Brain pericyte (primary cell): ENCODE measurements at places on chromosomes 1 and 21.

GRCh38 chr1:24414775-24415333 lies 748 bp upstream of the NIPAL3 start:
- DNase-seq = no peak

GRCh38 chr21:16570856-16571255 lies 841.1 kb downstream of the USP25 start:
- DNase-seq = no peak

DNA sequence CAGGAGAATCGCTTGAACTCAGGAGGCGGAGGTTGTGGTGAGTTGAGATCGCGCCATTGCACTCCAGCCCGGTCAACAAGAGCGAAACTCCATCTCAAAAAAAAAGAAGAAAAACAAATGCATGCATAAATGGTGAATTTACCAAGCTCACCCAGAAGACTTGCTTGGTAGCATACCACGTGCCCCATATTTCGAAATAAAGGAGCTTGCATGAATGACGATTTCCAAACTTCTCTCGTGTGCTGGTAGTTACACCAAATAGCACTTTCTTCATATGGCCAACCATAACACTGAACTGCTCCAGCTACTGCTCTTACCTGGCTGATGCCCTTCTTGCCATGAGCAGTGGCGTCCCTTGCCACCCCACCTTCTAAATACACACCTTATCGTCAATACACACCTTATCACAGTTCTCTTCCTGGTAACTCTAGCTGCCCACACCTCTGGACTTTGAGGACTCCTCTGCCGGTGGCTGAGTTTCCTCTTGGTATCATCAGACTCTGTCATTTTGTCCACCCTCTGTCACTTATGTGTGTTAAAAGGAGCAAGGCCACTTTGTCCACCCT lies 2.8 kb downstream of the DOP1B start:
- no peak for DNase-seq

GRCh38 chr1:18808550-18808949 lies 50.9 kb downstream of the TAS1R2 start:
- DNase-seq = no peak

GRCh38 chr1:66033781-66034180 lies 241.1 kb downstream of the PDE4B start:
- DNase-seq = no peak

- DNase-seq = no peak
Observed at GRCh38 chr1:226019572-226019971, 20.4 kb upstream of the SDE2 start.

DNA sequence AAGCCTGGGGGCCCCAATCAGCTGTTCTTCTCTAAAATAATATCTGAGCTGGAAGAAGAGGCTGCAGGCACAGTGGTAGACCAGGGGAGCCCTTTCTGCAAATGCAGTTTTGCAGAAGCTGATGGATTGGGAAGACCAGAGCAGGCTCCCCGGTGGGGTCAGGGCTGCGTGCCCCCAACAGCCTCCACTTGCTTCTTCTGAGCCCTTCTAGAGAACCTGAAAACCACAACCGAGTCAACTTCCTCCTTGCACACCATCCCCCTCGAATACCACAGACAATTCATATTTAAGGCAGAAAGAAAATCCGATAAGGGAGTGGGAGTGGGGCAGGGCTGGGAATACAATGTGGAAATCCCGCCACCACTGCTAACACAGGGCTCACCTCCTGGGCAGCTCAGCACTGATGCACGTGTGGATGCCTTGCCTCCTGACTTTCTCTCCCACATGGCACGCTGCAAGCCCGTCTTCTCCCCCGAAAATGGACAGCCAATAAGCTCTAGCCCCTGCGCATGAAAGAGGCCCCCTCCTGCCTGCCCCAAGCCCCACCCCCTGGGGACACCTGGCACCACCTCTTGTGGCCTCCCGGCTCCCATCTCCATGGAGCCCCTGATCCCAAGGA lies 25.4 kb upstream of the ALDH4A1 start:
- no peak for DNase-seq

GRCh38 chr1:169860187-169860586 lies 33.5 kb downstream of the SCYL3 start:
- no peak for DNase-seq

GRCh38 chr21:45790427-45790826 lies 146.9 kb downstream of the PCBP3 start:
- DNase-seq = no peak

- no peak for DNase-seq
Observed at GRCh38 chr1:43421976-43422750, 31.6 kb downstream of the HYI start.

- DNase-seq = no peak
Observed at GRCh38 chr1:152220166-152221163, 3.5 kb downstream of the HRNR start.

DNA sequence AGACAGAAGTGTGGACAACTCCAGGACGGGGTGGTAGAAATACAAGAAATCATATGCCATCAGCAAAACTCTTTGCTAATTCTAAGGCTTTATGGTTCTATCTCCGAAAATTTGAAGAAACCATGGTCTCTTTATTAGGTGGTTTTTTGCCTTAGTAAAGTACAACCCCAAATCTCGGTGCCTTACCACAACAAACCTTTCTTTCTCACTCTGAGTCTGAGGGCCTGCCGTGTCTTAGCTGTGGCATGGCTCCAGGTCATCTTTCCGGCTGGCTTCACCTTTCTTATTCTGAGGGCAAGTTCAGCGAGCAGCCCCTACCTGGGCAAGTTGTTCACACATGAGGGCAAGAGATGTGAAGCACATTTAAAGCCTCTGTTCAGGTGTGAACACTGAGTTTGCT lies 280.6 kb downstream of the TTLL7 start:
- no peak for DNase-seq

DNA sequence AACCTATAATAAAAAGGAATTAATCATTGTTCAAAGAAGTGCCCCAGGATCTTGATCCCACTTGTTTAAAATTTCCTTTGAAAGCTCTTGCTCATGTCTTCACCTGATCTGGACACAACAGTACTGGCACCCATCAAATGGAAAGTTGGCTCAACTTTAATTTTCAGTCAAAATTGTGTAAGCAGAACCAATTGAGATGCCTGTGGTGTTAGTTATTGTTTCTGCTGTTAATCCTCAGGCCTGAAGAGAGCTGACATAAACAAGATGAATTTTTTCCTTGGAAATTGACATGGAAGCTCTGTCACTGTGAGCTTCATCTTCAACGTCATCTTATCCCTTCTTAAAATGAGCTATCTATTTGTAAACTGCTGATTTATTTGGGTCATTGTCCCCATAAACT lies 88.3 kb upstream of the TNFSF4 start:
- DNase-seq = no peak

- no peak for DNase-seq
Observed at GRCh38 chr1:224929335-224930237, at the start of gene DNAH14. TSS of gene DNAH14 (plus strand) at chr1:224929675. CDS start at chr1:224952703, 23,028 bp downstream.

GRCh38 chr1:83097715-83098114 lies 901.2 kb downstream of the TTLL7 start:
- DNase-seq = no peak

DNA sequence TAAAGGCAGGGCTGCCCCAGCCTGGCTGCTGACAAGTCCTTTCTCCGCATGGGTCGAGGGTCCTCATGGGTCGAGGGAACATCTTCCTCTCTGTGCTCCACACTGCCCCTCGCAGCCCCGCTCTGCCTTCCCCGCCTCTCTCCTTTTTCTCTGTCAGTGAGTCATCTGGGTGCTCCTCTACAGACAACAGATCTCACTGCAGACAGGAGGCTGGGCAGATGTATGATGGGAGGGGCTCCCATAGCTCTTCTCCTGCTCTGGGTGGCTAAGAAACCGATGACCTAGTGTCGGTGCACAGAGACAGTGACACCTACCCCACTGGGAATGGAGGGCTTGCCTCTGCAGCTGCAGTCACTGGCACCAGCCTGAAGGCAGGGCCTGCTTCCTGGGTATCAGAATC lies 5.5 kb downstream of the KCNA10 start:
- DNase-seq = no peak

DNA sequence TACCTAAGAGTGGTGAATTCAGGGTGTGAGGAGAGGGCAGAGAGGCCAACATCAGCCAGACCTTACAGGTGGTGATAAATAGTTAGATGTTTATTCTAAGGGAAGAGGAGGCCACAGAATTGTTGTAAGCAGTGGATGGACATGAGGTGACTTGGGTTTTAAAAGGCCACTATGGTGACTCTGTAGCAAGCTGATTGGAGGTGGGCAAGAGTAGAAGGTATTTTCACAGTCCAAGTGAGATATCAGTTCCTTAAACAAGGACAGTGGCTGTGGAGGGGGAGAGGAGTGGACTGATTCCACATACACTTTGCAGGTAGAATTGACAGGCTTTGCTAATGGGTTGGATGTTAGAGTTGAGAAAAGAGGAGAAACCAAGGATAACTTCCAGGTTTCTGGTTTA lies 60.8 kb upstream of the CLDN14 start:
- DNase-seq = no peak

- no peak for DNase-seq
Observed at GRCh38 chr1:35835398-35835797, 27.6 kb downstream of the AGO4 start.

GRCh38 chr1:147514233-147514632 lies 27.1 kb upstream of the BCL9 start:
- DNase-seq = no peak

- DNase-seq = no peak
Observed at GRCh38 chr21:41651406-41651805, 115.4 kb downstream of the RIPK4 start.

GRCh38 chr1:180937624-180938225 lies 25.0 kb downstream of the KIAA1614 start:
- DNase-seq = no peak

DNA sequence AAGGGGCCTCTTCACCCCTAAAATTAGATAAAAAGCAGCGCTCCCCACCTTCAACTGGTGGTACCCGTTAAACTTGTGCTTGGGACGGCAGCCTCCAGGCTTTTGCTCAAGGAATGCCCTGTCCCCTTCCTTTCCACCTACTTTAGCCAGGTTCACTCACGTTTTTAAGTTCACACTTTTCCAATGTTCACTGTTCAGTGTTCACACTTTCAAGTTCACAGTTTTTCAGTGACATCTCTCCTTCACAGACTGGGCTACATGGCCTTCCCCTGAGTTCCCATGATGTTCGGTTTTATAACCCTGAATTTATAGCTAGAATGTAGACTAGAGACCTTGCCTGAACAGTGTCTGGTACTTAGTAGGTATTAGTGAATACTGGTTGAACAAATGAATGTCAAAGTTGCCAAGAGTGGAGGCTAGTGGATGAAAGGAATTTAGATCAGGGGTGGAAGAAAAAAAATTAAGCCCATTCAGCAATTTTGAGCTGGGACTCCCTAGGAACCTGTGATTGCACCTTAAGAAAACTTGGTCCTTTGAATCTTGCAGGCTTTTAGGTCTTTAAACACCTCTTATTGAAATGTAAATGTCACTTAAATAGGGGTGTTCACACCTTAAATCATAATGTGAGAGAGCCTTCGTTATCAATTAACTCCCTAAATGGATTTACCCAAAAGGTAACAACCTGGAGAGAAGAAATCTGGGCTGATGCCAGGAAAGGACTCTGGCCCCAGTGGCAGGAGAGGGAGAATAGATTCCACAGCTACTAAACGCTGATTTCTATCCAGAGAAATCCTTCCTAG lies 12.3 kb downstream of the BTG2 start:
- no peak for DNase-seq

DNA sequence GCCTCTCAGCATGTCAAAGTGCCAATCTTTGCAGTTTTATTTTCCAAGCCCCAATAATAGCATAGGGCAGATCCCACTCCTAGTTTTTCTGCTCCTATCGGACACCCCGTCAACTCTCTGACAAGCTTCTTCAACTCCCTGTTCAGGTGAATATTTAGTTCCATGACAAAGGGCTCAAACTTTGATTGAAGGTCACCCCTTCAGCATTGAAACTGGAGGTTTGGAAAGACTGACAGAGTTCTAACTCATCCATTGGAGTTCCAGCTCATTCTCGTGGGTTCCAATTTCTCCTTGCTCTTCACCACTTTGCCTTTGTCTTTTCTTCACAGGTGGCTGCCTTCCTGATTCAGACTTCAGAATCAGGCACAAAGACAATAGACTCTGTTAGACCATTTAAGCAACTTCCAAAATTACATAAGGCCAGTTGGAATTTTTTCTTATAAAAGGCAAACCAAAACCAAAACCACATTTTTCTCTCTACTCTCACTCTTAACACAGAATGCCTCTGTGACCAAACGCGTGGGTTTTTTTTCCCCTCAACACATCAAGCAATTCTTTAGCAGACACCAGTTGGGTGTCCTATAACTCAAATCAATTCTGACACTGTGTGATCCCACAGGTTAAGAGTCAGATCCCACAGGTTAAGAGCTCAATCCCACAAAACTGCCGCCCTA lies 169.3 kb upstream of the USP25 start:
- DNase-seq = no peak

DNA sequence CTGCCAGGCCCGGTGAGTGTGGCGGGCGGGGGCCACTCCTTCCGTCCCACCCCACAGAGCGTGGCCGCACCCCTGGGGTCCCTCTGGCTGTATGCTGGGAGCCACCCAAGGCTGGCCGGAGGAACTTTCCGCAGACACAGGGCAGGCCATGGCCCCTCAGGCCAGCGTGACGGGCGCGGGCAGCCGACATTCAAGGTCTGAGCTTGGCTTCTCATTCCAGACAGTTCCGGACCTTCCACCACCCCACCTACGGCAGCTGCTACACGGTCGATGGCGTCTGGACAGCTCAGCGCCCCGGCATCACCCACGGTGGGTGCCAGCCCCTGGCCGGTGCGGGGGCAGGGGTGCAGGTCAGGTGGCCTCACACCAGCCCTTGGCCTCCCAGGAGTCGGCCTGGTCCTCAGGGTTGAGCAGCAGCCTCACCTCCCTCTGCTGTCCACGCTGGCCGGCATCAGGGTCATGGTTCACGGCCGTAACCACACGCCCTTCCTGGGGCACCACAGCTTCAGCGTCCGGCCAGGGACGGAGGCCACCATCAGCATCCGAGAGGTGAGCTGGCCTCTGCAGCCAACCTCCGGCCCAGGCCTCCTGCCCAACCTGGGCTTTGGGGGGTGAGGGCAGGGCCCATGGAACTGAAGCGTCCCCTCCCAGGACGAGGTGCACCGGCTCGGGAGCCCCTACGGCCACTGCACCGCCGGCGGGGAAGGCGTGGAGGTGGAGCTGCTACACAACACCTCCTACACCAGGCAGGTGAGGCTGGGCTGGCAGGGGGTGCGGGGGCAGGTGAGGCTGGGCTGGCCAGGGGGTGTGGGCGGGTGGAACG lies 7.3 kb downstream of the SCNN1D start:
- DNase-seq = no peak

GRCh38 chr1:30984165-30984889 lies 75.8 kb upstream of the SDC3 start:
- no peak for DNase-seq

GRCh38 chr21:34775793-34776192 lies 107.0 kb downstream of the CLIC6 start:
- no peak for DNase-seq

DNA sequence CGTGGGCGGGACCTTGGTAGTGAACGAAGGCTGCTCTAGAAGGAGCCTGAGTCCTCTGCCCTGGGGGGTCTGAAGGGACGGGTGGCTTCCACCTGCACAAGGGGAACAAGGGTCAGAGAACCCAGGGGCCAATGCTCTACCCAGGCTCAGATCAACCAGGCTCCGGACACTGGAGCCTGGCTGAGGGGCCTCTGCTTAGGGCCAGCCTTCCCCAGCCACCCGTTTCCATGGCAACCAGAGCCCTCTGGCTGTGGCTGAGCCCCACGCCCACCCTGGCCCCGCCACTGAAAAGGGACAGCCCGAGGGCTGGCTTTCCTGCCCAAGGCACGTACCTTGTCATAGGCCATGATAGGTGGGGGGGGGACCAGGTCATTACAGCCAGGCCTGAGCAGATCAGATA lies 724.6 kb downstream of the PTPRU start:
- no peak for DNase-seq
